ENCODE measurements at places on chromosomes 3 and 15.

DNA sequence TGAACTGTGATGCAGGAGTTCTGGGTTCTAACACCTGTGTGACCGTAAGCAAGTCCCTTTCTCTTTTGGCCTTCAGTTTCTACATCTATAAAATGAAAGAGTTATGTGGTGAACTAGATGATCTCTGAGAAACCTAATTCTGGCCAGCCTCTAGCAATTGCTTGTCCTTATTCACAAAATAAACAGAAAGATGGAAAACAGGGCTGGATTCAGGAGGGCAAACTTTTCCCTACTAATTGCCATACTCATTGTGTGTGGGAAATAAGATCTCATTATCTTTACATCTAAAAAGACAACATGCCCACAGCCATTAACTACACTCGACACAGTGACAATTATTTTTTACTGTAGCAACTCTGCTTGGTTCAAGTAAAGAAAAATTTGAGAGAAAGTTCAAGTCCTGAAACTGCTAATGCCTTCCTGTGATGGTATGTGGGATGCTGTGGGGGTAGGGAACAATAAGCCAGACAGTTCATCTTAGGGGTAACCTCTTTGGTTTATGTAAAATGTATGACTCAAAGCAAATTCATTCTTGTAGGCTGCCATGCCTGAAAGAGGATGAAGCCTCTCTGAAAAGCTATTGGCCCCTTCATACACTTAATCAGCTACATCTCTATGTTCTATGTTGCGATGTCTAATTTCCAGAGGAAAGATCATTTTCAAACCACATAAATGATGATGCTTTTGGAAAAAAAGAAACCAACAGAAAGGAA, 177.6 kb upstream of the BCL6 start:
- DNase-seq, result no peak

- no peak for DNase-seq
Observed at GRCh38 chr3:141063831-141064230, 12.7 kb downstream of the SPSB4 start.

DNA sequence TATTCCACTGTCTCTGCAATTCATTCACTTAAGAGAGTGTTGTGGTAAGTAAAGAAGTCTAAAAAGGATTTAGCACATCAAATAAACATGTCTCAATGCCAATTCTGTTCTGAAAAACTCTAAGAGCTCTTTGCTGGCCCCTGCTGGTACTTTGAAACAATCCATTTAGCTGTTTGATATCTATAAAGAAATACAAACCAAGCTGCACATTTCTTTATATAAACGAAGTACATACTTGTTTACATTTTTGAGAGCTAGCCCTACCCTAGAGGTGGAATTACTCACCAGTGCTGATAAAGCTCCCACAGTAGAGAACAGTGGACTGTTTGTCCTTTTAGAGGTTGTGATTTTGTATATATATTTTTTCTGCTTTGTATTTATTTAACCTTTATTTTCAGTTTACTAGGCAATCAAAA, 75.5 kb downstream of the NEDD4 start:
- no peak for DNase-seq

DNA sequence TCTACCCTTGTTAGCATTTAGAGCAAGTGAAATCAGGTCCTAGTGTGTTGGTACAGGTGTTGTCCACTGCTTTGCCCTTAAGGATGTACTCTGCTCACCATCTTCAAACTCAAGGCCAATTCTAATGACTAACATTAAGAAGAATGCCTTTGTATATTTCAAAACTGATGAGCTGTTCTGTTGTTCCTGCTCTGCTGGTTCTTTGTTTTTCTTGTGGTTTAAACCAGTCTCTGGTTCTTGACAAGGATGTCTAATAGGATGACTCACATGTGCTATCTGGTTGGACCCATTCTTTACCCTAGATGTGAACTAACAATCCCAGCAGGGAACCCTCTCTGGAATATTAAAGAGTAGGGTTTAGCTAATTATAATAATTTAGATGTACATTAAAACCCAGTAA, 17.3 kb downstream of the ABHD5 start:
- no peak for DNase-seq

GRCh38 chr15:59237924-59238331, 31.3 kb downstream of the LDHAL6B start:
- no peak for DNase-seq

DNA sequence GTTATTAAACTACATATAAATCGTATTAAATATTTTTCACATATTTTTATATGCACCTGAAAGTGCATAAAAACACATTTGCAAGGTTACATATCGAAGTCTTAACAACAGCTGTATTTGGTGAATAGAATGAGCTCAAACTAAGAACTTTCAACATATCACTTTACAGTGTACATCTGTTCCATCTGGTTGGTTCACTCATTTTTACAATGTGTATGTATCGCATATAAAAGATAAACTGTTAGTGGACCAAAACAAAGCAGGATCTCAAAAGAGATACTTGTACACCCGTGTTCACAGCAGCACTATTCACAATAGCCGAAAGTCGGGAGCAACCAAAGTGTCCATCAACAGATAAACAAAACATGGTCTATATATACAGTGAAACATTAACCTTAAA, 55.8 kb downstream of the TBL1XR1 start:
- no peak for DNase-seq

GRCh38 chr15:89723031-89723430, 28.0 kb downstream of the MESP1 start:
- no peak for DNase-seq

GRCh38 chr3:40258555-40258954, 51.0 kb upstream of the EIF1B start:
- no peak for DNase-seq

GRCh38 chr3:117356091-117356705, 646.6 kb downstream of the TUSC7 start:
- DNase-seq, result no peak

DNA sequence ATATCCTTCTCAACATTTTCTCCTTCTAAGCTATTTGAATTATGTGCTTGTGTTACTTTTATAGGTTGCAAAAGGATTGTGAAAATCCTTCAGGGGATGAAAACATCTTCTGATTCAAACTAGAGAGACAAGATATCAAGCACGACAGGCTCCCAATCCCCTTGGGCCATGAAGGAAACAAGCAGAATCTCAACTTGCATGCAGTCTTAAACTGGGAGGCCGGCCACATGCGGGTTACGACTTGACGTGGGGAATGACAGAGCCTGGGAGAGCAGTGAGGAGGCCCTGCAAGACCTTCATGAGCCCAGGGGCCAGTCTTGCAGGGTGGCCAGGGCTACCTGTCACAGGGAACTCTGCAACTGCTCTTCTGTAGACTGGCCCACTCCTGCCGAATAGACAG, 94.4 kb downstream of the SCN11A start:
- no peak for DNase-seq

- DNase-seq, result no peak
Observed at GRCh38 chr3:31262201-31262600, 270.5 kb upstream of the STT3B start.

DNA sequence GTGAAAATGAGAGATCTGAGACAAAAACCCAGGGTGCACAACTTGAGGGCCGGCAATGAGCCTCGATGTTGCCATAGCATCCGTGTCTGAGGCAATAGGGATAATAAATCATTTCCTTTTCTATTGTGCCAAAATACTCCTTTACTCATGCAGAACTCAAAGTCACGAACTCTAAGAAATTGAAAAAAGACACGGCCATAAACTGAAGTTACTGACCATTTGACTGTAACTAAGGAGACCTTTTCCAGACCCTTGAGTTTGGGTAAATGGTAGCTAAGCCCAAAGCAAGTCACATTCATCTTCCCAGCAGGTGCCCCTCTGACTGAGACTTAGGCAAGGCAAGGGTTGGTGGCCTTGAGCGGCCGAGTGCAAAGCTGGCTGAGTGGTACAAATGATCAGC, 141.2 kb upstream of the SLCO3A1 start:
- no peak for DNase-seq

DNA sequence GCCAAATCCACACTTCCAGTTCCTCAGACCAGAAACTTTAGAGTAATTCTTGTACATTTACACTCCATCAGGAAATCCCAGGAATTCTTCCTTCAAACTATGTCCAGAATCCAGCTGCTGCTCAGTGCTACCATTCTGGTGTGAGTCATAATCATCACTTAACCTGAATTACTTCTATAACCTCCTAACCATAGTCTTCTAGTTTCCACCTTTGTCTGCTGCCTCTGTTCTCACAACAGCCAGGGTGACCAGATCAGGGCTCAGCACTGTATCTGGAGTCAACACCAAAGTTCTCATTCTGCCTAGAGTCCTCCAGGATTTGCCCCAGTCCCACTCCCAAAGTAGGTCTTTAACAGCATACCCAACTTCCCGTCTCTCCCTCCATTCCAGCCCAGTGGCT, 3.4 kb downstream of the CLDND1 start:
- DNase-seq, result no peak

DNA sequence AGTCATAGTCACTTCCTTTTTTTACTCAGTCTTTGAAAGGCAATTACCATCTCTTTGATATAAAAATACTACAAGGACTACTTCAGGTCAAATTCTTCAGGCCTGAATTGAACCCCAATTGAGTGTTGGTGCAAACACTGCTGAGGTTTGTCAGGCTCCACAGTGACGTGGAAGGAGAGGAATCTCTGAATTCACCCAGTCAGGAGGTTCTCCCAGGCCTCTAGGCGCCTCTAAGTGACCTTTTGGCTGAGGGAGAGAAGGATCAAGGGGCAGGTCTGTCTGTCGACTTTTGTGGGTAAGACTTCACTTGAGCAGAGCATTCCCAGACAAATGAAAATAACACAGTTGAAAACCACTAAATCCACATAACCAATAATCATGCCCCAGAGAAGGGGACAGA, 227.6 kb upstream of the CHRNA7 start:
- no peak for DNase-seq

DNA sequence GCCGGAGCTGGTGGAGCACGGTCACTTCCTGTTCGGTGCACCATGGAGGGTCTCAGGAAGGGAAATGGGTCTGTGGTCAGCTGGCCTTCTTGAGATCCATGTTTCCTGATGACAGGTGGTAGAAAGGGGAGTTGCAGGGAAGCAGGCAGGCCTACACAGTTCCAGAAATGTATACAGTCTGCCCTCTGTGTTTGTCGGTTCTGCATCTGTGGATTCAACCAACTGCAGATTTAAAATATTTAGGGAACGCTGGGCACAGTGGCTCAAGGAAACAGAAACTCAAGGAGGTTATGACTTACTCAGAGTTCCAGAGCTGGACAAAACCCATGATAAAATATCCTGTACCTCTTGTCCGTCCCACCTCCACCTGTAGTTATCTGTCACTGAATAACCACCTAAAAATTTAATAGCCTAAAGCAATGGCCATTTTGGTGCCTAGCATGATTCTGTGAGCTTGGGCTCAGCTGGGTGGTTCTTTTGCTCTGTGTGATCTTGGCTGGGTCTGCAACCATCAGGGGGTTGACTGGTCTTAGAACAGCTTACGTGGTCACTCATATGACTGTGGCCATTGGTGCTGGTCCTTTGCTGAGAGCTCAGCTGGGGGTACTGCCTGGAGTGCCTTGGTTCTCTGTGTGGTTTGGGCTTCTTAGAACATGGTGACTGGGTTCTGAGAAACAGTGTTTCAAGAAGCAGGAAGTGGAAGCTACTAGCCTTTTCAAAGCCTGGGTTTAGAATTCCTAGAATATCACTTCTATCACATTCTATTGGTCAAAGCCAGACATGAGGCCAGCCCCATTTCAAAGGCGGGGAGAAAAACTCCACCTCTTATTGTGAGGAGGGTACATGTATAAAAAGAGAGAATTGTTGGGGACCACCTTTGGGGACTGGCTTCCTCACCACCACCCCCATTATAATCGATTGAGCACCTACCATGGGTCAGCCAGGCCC, 239.7 kb upstream of the BHLHE40 start:
- no peak for DNase-seq

- no peak for DNase-seq
Observed at GRCh38 chr15:100081454-100081853, 260.3 kb downstream of the ADAMTS17 start.

DNA sequence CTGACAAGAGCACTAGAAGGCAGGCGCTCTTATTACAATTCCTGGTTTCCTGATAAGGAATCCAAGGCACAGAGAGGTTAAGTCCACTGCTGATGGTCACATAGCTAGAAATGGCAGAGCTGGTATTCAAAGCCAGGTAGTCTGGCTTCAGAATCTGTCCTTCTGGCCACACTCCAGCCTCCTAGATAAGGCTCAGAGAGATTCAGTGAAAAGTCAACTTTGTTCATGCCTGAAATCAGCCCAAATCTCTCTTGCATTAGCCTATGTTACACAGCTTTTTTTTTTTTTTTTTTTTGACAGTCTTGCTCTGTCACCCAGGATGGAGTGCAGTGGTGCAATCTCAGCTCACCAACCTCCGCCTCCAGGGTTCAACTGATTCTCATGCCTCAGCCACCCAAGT, 21.1 kb upstream of the CMTM8 start:
- no peak for DNase-seq

- no peak for DNase-seq
Observed at GRCh38 chr3:155208183-155208800, 85.2 kb downstream of the STRIT1 start.

DNA sequence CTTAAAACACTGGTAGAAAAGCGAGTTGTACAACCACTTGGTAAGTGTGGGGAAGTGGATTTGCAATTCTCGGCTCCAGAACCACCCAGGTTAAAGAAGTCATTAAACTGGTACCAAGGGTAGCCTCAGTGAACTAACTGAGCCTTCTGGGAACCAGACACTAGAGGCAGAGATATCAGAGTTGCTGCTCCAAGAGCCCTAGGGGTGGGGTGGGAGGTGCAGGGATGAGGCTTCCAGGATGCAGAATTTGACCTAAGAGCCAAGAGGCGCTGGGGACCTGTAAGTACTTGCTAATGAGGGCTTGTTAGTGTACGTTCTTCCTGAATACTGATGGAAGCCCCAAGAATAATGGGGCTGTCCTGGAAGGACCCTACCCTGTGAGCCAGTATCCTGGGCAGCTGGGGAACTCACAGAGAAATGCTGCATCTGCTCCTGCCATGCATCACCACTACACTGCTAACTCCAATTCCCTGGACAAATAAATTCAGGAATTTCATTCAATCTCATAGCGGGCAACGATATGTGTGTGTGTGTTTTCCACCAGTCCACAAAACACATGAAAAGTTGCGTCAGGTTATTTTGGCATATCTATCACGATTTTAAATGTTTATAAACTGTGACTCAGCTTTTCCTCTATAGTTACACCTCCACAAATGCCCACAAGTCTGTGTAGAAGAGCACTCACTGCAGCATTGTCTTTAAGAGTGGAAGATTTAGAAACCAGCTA, 23.8 kb downstream of the STIMATE start:
- DNase-seq, result no peak

- no peak for DNase-seq
Observed at GRCh38 chr15:77569729-77570125, 63.0 kb downstream of the LINGO1 start.

DNA sequence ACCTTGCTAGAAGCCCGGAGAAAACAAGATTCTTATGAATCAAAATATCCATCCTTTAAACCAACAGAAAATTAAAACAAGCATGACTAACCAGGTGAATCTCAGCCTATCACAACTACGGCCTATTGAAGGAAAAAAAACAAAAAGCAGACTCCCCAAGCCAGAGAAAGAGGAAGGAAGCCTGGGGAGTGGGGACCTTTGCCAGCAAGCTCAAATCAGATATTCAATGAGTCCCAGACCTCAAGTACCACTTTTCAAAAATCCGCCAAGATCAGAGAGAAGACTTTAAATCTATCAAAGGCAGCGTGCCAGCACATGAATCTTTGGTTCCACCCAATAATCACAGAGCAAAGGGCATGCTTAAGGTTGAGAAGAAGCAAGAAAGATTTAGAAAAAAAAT, 253.8 kb downstream of the NTRK3 start:
- DNase-seq, result no peak

Measured in stimulated activated CD8-positive, alpha-beta memory T cell treated with anti-CD3 and anti-CD28 coated beads, Interleukin-7, amount 100 ng/mL, for 4 hours (primary cell).